AG08396 (cell line): ENCODE measurements at places on chromosomes 1 and 21.
A peak's percentile ranks its signal among the peaks of the same experiment; 100 is the strongest.

DNA sequence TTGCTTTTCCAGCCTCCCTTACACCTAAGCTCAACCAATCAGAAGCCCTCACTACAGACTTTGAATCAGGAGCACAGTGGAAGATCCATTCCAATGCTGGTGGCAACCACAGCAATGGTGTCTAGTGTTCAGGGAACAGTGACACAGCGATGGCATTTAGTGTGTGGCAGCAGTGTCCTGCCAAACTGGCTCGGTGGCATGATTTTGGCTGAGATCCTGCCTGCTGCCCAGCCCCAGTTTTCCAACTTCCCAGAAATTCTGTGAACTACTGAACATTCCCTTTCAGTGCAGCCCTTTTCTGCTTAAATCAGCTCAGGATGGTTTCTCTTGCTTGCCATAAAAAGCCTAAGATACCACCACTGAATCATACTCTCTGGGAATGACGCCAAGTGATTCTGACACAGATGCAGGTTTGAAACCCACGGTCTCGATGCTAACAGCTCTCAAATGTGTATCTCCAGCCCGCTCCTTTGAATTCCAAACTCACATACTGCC is 8.8 kb downstream of the ASAP3 start:
- DNase-seq = peak; percentile 62

- no peak for DNase-seq
These were observed 4.7 kb downstream of the HES2 start for GRCh38 chr1:6414881-6415626.

DNA sequence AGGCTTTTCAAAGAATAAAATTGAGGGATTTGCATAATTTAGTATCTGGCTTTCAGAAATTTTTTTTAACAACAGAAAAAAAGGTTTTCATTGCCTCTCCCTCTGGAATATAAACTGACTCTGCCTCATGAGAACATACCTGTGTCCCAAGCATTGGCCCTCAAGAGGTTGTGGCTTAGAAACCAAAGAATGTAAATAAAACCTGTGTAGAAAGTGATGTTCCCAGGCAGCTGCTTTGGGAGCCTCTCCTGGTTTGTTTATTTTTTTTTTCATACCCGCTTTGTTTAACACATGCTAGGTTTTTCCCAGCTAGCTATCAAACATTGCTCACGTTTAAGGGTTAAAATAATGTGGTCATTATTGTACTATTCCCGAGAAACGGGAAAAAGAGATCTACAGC is 40.5 kb upstream of the IFNAR2 start:
- DNase-seq = no peak

- no peak for DNase-seq
These were observed 10.6 kb upstream of the RUNX1 start for GRCh38 chr21:35059742-35060141.

DNA sequence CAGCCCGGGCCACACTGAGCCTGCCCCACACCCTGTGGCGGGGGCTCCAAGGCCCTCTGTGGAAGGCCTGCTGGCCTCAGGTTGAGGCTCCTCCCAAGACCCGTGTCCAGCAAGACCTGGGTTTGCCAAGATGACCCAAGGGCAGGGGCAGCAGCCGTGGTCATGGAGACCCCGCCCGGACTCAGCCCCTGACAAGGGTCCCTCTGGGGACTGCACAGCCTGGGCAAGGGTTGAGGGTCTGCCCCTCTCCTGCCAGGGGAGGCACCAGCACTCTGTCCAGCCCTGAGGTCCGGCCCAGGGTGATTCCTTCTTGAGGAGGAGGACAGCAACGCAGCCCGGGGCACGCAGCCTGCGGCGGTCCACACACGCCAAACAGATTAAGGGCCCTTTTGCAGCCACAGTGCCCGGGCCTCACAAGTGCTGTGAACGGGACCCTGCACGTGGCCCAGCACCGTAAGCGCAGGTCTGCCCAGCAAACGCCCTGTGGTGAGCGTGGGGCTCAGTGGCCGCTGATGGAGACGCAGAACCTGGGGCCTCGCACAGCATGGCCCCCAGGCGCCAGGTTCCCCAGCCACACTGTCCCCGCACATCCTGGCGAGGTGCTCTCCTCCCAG is 3.4 kb downstream of the SPATC1L start:
- no peak for DNase-seq

DNA sequence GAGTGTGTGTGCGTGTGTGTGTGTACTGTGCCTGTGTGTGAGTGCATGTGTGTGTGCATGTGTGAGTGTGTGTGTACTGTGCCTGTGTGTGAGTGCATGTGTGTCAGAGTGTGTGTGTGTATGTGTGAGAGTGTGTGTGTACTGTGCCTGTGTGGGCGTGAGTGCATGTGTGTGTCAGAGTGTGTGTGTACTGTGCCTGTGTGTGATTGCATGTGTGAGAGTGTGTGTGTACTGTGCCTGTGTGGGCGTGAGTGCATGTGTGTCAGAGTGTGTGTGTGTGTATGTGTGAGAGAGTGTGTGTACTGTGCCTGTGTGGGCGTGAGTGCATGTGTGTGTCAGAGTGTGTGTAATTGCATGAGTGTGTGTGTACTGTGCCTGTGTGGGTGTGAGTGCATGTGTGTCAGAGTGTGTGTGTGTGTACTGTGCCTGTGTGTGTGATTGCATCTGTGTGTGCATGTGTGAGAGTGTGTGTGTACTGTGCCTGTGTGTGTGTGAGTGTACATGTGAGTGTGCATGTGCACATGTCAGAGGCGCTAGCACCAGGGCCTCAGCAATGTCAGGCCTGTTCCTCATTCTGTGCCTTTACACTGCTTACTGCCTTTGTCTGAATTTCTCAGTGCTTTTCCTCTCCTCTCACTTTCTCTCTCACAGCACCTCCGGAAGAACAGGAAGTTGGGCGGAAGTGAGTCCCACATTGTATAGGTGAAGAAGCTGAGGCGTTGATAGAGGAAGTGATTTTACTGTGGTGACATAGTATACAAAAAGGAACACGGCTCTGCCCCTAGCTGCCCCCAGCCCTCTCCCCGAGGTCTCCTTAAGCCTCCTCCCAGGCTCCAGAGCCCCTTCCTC is 4.9 kb downstream of the SLC5A9 start:
- DNase-seq = no peak

GRCh38 chr1:39288735-39289465 is 84.4 kb downstream of the MACF1 start:
- no peak for DNase-seq

GRCh38 chr1:51969038-51969705 is 21.3 kb downstream of the RAB3B start:
- DNase-seq = peak; percentile 88

DNA sequence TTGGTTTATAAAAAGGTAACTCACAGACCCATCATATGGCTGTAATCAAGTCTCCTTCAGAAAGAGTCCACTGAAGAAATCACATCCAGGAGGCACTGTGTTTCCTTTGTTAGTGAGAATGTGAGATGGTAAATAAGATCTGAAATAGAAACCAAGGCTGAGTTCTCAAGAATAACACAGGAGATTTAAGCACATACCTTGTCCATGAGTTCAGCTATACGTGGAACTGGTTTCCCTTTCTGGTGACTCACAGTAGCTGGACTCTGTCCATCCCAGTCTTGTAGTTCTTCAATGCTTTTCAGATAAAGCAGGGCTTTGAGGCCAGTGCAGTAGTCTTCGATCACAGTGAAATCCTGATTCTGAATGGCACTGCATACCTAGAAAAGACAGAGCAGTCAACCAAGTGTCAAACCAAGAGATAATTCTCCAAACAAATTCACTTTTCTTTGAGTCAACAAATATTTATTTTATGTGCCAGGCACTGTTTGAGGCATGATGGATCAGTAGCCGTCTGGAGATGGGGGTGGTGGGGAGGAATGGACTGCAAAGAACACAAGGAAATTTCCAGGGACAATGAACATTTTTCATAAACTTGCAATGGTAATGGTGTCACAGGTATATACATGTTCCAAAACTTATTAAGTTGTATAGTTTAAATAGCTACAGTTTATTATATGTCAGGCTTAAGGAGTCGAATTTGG is 471.4 kb downstream of the PTBP2 start:
- DNase-seq = peak; percentile 62

DNA sequence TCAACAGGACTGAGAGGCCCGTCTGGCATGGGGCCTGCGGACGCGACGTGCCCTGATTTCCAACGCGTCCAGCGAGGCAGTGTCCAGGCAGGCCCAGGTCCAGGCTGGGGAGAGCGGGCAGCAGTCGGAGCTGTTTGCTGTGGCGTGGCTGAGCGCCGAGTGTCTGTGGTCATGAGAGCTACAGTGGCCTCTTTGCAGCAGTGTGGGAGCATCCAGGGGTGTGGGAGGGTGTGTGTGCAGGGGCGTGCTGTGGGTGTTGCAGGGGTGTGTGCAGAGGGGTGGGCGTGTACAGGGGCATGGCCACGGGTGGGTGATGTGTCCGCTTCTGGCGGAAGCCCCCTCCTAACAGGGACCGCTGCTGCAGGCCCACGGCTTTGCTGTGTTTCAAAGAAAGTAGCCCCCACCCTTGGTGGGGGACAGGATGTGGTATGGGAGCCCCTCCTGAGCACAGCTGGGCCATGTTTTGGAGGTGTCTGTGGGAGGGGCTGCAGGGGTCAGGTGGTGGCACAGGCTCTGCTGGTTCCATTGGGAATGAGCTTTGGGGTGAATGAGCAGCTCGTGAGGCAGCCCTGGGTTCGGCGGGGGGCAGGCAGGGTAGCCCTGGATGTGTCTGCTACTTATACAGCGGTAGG is 17.7 kb downstream of the PLCH2 start:
- no peak for DNase-seq

DNA sequence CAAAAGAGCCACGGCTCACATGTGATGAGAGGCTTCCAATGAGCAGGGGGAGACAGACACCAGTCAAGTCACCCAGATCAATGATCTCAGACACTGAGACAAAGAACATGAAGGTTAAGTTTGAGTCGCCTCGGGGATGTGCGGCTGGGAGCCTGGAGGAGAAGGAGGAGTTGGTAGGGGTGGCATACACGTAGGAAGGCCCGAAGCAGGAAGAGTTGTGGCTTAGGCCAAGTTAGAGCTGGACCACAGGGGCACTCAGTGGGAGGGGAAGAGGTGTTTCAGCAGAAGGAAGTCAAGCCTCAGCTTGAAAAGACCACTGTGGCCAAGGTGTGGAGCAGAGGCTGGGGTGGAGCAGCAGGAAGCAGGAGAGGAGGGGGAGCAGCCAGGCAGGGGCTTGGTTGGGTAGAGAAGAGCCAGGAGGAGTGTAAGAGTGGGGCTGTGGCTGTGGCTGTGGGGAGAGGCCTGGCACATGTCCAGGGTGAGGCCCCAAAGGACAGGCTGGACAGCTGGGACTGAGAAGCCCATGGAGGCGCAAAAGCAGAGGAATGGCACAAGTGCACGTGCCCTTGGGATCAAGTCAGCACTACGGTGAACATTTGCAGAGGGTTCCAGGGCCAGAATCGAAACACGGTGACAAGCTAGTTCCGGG is 27.6 kb downstream of the CTNNBIP1 start:
- no peak for DNase-seq

DNA sequence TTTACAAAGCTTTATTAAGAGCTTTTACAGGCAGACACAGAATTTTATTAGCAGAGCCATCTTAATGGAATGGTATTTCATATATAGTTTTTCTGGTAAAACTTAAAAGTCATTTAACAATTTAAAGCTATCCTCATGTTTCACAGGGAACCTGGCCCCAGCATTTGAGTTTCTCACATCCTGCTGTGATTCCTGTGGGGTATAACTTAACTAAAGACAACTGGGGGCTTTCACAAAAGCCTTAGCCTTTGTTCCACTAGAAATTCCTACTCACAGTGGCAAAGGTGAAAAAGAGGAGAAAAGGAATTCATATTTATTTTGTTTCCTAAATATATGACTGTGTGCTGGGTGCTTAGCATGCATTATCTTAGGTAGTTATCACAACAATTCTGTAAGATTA is 233.9 kb downstream of the DENND1B start:
- DNase-seq = no peak

- DNase-seq = no peak
These were observed 81.2 kb downstream of the VWA5B1 start for GRCh38 chr1:20371883-20372282.

DNA sequence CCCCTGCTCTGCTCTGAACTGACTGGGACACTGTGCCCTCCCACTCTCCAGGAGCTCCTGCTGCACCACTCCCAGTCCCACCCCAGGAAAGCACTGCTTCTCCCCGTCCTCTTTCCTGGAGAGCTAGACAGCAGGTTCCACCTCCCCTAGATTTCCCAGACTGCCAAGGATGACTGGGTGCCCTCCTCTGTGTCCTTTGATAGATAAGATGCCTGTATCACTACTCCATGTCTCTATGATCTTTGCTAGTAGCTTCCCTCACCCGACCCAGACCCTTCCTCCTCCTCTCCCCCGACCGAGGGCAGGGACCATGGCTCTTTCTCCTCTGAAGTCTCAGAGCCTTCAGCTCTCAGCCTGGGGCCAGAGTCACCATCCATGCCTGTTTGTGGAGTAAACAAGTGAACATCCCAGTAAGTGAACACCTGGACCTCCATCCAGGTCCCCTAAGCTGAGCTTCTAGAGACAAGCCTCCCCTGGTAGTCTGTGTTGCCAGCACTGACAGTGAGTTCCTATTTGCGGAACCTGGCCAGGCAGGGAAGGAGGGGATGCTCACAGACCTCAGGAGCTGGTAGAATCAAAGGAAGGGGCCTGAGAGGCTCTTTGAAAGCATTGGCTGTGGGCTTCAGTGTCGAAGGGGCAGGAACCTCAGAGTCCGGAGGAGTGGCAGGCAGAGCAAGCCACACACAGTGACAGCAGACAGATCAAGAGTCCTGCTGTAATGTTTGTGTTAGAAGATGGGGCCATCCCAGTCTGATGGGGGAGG is 104.0 kb downstream of the PAX7 start:
- no peak for DNase-seq

GRCh38 chr21:36454093-36454531 is 25.8 kb downstream of the CLDN14 start:
- DNase-seq = no peak

- no peak for DNase-seq
These were observed 116.1 kb upstream of the GORAB start for GRCh38 chr1:170415710-170416372.
